ENCODE measurements at places on chromosomes 2 and 18.
A peak's percentile ranks its signal among the peaks of the same experiment; 100 is the strongest.

GRCh38 chr18:13416208-13416607 is 197.6 kb downstream of the LDLRAD4 start:
- no peak for DNase-seq

DNA sequence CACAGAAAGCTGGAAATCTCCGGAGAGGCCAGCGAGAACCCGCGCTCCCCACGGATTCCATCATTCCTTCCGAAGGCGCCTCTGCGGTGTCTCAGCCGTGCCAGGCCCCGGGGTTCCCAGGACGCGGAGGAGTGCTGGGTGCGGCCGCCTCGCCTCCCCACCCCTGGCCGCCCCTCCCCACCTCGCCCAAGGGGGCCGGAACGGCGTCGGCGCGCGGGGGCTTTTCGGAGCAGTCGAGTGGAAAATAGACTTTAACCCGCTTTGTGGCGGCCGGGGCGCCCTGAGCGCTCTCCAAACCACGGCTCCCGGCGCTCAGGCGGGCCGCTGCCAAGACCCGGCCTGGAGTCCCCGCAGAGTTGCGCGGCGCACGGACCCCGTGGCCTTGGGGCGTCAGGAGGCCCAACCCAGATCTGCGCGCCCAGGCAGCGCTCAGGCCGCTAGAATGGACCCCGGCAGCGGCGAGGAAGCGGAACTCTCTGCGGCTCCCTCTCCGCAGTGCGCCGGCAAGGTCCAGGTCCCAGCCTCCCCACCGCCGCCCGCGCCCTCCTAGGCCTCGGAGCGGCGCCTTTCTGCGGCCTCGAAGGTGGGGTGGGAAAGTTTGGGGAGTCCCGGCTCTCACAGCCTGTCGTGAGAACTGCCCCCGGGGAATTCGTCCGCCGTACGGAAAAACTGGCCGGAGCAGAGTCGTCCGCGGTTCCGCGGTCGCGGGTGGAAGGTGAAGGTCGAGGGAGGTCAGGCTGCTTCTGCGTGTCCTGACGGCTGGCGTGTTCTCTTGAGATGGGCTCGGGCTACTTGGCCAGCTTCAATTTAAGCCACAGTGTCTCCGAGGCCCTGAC is 1.2 kb upstream of the EMX1 start:
- DNase-seq = peak; percentile 63

DNA sequence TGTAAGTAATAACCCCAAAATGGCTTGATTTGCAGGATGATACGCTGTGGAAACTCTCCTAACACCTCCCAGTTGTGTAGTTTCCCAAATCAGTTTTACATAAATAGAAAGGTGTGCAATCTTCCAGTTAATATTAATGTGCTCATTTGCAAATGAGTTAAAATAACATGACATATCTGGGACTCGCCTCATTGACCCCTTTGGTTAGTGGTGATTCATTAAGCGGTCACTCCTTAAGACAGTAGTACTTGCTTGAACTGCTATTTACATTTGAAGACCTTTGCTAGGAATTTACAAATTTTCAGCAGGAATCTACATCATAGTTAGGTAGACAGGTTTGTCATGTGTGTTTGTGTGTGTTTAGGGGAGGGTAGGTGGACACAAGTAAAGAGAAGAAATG is 1367.7 kb upstream of the CELF4 start:
- DNase-seq = no peak

DNA sequence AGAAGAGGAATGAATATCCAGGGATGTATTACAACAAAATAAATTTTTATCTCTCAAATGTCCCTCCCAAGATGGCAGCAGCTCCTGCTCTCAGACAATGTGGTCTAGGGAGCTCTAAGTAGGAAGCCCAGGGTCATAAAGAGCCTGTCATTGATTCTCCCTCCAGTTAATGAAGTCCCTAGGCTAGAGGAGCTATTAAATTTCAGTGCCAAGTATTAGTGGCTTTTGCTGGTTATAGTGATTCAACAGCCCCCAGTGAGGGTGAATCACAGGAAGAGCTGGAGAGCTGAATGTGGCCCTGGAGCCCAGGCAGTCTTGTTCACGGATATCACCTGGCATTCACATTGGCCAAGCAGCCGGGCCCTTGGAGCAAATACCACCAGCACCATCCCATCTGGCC is 109.8 kb upstream of the YPEL5 start:
- no peak for DNase-seq

DNA sequence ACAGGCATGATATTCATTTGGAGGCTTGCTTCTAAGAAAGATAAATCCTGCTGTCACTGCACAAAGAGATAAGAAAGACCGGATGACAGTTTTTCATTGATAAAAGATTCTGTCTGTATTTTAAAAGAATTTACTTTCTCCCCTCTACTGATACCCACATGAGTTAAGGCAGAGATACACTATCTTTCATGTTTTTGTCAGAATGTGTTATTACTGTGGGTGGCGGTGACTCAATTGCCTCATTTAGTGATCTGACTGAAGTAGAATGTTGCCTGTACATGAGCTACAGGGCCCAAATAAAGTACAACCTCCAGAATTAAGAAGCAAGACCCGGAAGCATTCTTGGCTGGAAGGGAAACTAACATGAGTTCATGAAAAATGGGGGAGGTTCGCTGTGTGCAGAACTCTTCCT is 480.0 kb downstream of the SLC4A3 start:
- DNase-seq = no peak

DNA sequence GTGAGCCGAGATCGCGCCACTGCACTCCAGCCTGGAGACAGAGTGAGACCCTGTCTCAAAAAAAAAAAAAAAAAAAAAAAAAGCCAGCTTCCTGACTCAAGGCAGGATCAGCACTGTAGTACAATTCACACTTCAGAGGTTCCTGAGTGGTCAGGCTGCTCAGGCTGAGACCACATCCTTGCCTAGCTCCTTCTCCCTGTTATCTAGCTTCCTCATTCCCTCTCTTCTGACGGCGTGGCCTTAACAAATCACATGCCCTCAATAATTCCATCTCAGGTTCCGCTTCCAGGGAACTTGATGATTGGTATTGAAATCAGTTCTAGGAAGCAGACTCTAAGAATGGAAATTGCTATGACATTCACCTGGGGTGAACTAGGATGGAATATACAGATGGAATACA is 29.8 kb upstream of the KDM3A start:
- no peak for DNase-seq

DNA sequence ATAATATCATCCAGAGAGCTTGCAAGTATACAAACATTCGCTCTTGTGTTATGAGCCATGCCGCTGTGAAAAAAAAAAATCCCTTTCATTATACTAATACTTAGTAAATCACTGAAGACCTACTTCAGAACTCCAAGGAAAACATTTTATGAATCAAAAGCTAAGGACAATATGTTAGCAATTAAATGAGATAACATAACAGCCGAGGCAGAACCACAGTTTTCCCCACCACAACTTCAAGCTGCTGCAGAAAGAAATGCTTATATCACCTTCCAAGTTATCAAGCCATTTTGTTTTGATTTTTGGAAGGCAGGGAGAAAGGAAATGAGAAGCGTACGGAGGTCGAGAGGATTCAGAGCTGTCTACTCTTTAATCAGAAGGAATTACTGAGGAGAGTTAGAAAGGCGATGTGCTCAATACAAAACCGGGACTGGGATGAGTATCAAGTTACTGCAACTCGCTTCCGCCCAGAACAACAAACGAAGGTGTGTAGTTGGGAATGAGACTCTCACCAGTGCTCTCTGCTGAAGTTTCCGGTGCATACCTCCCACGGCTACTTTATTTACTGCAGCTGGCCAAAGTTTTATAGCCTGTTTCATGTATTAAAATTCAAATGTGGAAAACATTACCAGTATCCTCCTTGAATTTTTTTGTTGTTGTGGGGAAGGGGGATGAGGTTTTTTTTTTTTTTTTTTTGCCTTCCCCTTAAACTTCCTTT is 292.2 kb upstream of the CCDC68 start:
- DNase-seq = no peak

DNA sequence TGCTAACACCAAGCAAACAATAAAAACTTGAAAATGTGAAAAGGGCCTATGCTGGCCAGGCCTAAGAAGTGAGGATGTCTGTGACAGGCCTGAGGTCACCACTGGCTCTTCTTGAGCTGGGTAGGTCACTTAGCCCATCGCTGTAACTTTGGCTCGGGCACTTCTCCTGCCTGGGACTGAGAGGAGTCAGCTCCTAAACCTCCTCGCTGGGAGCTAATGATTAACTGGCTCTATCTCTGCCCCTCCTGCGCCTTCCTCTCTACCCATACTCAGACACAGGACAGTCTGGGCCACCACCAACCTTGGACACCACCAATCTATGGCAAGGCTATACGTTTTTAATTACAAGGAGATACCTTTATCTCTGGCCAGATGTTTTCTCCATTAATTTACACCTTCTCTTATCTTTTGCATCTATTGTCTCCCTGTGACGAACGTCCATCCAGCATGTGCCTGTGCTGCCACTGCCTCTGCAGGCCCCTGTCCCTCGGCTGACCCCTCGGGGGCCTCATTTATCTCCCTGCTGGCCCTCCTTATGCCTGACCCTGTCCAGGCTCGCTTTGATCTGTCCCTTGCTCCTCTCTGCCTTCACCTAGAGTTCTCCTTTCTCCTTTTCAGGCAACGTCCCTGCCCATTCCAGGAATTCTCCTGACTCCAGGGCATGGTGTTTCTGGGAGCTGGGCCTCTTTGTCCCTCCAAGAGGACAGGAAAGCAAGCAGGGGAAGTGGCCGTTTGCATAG is 149.1 kb upstream of the GATA6 start:
- no peak for DNase-seq

DNA sequence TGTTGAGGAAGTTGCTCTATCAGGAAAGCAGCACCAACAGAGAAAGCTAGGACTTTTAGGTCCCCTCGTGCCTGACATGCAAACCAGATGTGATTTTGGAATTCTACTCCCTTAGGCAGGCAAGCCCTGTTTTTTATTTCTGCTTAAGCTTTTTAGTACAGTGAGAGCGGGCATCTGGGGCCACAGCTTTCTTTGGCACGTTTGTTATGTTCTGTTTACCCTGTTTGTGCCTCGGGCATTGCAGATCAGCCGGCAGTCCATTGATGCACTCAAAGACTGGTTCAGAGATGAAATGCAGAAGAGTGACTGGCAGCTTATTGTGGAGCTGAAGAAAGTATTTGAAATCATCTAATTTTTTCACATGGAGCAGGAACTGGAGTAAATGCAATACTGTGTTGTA is 61.9 kb downstream of the EIF5B start:
- no peak for DNase-seq

DNA sequence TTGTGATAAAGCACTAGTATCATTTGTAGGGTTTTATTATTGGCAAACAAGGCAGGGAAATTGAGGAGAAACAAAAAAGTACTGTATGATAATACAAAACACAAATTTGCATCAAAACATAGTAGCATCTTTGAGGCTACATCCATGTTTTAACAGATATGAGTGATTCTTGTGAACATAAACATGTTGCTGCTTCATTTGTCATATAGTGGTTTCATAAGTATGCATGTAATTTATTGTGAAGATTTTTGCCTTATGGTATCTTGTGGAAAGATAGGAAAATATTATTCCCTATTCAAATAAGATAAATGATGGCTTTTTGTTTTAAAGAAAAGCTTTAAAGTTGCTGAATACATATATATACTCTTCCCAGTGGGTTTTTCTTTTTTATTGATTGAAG is 60.3 kb downstream of the VRK2 start:
- DNase-seq = no peak

- DNase-seq = no peak
Measured at GRCh38 chr2:238883421-238883901, 35.6 kb downstream of the TWIST2 start.

DNA sequence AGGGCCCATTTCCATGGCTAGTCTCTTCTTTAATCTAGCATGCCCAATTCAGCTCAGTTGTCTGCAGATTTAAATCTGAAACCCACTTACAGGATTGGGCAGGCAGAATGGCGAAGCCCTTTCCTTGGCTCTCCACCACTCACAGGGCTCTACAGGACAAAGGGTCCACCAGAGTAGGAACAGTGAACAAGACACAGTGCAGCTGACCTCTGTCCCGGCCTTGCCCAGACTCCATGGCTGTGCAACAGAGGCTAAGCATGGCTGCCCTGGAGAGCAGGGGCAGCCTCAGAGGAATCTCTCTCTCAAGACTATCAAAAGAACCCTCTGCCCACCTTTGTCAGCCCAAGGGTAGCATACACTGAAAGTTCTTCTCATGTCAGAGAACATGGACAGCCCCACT is 9.7 kb upstream of the ATP6V1B1 start:
- DNase-seq = peak; percentile 6

- DNase-seq = no peak
Measured at GRCh38 chr2:191382801-191383200, 137.6 kb downstream of the MYO1B start.

DNA sequence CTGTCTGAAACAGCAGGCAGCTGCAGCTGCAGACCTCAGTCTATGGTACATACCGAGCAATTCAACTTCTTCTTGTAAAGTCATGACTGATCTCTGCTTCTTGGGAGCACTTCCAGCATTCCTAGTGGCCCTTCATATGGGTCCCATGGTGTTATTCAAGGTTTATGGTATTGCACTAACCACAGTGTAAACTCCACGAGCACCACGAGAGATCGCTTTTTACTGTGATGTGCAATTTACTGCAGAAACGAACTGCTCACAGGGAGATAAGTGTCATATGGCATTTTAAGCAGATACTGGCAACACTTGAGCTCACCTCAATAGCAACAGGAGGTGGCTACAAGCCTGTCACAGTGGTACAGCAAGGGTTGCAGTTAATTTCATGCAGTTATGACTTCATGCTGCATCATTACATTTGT is 38.6 kb upstream of the SH3BP4 start:
- no peak for DNase-seq

- no peak for DNase-seq
Measured at GRCh38 chr2:164242409-164242808, 378.9 kb downstream of the GRB14 start.

DNA sequence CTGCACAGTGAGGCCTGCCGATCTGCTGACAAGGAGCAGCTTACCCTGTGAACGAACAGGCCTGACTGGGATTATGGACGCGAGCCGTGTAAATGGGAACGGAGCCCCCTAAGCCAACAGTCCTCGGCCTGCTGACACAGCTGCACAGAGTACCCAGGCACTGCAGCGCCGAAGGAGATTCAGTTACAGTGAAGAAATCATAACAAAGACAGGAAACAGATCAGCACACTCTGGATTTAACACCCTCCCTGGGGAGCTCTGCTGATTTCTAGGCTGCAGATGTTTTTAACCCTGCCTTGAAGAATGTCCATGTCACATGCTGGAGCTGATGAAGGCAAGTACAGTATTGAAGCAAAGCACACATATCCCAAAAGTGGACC is 43.4 kb downstream of the COLEC12 start:
- DNase-seq = no peak

DNA sequence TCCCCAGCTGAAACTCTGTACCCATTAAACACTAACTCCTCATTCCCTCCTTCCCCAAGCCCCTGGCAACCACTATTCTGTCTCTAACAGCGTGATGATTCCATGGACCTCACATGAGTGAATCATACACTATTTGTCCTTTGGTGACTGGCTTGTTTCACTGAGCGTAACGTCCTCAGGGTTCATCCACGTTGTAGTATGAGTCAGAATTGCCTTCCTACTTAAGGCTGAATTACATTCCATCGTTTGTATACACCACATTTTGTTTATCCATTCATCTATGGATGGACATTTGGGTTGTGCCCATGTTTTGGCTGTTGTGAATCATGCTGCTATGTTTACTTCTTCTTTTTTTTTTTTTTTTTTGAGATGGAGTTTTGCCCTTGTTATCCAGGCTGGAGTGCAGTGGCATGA is 19.6 kb upstream of the CABLES1 start:
- no peak for DNase-seq

Measured in activated T-cell treated with anti-CD3 and anti-CD28 coated beads, Interleukin-2, amount 50 U/mL, for 48 hours (primary cell).